ENCODE measurements at places on chromosomes 1 and 21. TPM values are rescaled to one million over a fixed set of nuclear protein-coding genes. Genes with fewer than 3 reads are reported as not detected.

DNA sequence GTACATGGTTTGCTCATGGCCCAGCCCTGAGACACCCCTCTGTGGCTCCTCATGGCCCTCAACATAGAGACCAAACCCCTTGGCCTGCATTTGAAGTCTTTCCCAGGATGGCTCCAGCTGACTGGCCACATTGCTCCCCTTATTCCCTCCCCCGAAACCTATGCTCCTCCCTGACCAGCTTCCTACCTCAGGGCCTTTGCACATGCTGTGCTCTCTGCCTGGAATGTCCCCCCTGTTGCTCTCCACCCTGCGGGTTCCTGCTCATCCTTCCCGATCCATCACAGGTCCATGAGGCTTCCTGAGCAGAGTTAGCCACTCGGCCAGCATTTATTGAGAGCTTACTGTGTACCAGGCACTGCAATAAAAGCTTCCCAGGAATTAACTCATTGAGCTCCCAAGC lies 70.9 kb upstream of the SELENON start:
- no peak overlapping the region for H3K4me3 ChIP-seq
- DNase-seq, result no peak
- H3K27ac ChIP-seq, result no peak overlapping the region
- peaks cover 42% of the 10 kb centered on the region for H3K27me3 ChIP-seq

DNA sequence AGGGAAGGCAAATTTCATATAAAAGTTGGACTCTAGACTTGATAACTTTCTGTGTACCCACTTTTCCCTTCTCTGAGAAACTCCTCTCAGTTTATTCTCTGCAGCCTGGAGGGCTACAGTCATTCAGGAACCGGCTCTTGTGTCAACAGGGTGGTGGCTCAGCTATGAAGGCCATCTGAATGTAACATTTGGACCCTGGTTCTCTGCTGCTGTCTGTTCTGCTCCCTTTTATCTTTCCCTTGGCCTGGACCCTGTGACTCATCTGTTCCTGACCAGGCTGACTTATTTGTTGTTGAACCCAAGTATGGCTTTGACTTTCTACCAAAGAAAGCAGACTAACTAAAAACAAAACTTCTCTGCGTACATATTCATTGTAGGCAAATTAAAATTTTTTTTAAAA lies 75.4 kb downstream of the CENPF start:
- no peak for DNase-seq
- no peaks in the 10 kb centered on the region for H3K4me1 ChIP-seq
- H3K4me3 ChIP-seq, result no peak overlapping the region

- H3K27ac ChIP-seq, result no peak overlapping the region
- H3K36me3 ChIP-seq, result peaks cover 2% of the 10 kb centered on the region
- H3K4me1 ChIP-seq, result peaks cover 4% of the 10 kb centered on the region
- DNase-seq, result no peak
- H3K27me3 ChIP-seq, result no peaks in the 10 kb centered on the region
Observed at GRCh38 chr1:2488688-2489087, 12.6 kb downstream of the PLCH2 start.

- peaks cover 18% of the 10 kb centered on the region for H3K4me1 ChIP-seq
- H3K4me3 ChIP-seq, result no peak overlapping the region
- H3K36me3 ChIP-seq, result peaks cover 17% of the 10 kb centered on the region
- no peak for DNase-seq
- no peak overlapping the region for H3K27ac ChIP-seq
Observed at GRCh38 chr1:36142121-36142520, 7.2 kb downstream of the TRAPPC3 start.

The SDHB gene
- 72.4 TPM for total RNA-seq

The PHTF1 gene
- 22.6 TPM for total RNA-seq

The NTNG1 gene
- total RNA-seq, result not detected

The IGSF8 gene
- total RNA-seq, result 44.6 TPM

The ATP1A4 gene
- total RNA-seq, result not detected

The C1orf210 gene
- total RNA-seq, result not detected
